ENCODE measurements at places on chromosomes 6 and 20.
A peak's percentile ranks its signal among the peaks of the same experiment; 100 is the strongest.

DNA sequence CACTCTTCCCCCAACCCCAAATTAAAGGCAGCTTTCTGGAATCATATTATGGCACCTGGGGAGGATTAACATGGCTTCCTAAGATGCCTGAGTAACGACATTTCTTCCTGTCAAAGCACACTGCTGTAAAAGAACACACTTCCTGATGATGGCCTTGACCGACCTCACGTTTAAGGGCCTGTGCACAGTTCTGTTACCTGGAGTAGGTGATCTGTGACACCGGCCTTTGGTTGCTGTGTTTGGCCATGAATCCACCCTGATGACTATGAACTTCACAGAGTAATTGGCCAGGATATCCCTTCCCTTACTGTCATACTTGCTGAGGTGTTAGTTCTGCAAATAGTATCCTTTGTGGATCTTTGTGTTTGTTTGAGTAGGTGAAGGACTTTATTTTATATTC, 45.8 kb downstream of the PLCB4 start:
- DNase-seq: no peak

DNA sequence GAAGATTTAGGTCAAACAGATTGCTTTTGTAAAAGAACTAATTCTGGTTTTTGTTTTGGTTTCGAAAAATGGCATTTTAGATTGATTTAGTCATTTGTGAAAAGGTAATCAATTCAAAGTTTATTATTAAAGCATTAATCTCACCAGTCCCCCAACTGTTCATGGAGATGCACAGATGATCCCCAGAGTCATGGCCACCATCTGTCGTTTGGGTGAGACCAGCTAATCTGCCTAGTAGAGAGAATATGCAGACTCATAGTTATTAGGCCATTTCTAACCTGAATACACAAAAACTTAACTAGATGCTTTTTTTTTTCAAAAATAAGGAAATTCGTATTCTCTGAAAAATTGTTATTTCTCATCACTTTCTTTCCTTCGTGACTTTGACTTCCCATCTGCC, 58.1 kb downstream of the C6orf58 start:
- DNase-seq: no peak

DNA sequence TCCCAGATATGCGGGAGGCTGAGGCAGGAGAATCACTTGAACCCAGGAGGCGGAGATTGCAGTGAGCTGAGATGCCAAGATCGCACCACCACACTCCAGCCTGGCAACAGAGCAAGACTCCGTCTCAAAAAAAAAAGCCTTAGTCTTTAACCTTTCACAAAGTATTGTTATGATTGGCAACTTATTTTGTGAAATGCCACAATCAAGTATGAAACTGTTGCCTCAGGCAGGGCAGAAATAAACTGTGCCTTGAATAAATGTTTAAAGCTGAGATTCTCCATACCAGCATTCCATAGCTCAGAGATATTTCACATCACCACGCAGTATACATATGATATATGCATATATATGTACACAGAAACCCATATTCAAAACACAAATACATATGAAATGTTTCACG, 120.1 kb upstream of the CCDC28A start:
- no peak for DNase-seq

GRCh38 chr20:11917663-11918062, at the start of gene BTBD3:
BTBD3 (plus strand) TSS chr20:11917893; CDS start chr20:11918276, 383 bp downstream.
- no peak for DNase-seq

- DNase-seq: no peak
These were observed 10.1 kb downstream of the ISM1 start for GRCh38 chr20:13231031-13231752.

GRCh38 chr6:22326500-22326899, 29.7 kb upstream of the PRL start:
- no peak for DNase-seq

DNA sequence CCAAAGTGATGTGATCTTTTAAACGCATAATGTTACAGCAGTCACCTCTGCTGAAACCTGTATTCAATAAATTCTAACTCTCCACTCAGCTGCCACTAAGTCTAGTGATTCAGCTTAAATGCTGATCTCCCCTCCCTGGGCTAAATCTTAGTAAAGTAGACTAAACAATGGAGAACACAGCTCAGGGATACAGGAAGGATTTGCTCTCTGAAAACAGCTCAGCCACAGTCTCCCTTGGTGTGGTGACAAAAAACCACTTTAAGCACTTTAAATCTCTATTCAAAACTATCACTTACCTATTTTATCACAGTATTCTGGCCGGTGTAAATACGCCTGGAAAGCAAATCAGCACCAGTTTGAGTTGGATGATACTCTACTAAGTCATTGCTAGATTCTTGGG, 130.6 kb downstream of the RFX6 start:
- no peak for DNase-seq

GRCh38 chr20:37290158-37290810, 829 bp downstream of the MANBAL start:
- DNase-seq: no peak

GRCh38 chr6:107712665-107713551, 111.2 kb downstream of the SCML4 start:
- DNase-seq: peak; percentile 38

- DNase-seq: no peak
These were observed 3.4 kb upstream of the PTK6 start for GRCh38 chr20:63540417-63541186.

DNA sequence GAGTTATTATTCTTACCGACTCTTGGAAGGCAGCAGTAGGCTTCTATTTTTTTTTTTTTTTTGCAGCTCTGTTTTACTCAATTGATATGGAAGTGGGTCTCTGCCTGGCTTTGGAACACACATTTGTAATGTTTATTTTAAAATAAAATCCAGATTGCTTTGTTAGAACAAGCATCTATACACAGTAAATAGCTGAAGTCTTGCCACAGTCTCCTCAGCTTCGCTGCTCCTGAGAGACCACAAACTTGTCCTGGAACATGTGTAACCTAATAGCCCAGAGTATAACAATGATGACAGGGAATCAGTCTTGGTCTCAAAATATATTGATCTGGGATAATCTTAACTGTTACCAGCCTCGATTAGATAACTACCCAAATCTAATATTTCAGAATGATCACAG, 299.8 kb upstream of the NOX3 start:
- no peak for DNase-seq
